Osteocyte (in vitro differentiated cells): ENCODE measurements at places on chromosomes 1 and 21.

DNA sequence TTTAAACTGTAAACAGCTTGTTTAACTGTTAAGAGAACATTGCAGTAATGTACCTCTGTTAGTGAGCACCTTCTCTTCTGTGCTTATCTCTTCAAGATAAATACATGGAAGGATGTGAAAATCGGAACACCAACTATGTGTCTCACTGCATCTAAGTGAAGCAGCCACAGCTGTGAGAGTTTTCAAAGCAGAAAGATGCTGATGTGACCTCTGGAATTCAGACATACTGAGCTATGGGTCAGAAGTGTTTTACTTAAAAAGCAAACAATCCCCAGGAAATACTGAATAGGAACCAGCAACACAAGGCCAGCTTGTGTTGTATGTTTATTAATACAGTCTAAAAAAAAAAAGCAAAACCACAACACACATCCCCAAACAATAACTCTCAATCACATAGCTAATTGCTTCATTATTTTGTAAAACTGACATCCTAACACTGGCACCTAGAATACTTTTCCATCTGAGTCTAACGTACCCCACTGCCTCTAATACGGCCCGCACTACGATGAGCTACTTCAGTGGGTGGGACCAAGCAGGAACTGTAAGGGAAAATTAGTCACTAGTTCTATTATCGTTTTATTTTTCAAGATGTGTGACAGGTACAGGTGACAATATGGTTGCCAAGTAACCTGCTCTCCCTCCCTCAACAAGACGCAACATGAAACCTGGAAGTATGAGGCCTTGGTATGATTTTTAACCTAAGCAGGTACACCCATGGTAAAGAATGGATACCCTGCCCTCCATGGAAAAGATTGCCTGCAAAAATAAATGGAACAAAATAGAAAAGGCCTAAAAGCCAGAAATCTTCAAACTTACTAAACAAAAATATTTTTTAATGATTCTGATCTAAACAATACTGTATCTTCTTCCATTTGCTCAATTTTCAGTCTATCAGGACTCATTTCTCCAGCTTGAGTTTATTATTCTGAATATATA, 13.9 kb downstream of the ERRFI1 start:
- DNase-seq = no peak

DNA sequence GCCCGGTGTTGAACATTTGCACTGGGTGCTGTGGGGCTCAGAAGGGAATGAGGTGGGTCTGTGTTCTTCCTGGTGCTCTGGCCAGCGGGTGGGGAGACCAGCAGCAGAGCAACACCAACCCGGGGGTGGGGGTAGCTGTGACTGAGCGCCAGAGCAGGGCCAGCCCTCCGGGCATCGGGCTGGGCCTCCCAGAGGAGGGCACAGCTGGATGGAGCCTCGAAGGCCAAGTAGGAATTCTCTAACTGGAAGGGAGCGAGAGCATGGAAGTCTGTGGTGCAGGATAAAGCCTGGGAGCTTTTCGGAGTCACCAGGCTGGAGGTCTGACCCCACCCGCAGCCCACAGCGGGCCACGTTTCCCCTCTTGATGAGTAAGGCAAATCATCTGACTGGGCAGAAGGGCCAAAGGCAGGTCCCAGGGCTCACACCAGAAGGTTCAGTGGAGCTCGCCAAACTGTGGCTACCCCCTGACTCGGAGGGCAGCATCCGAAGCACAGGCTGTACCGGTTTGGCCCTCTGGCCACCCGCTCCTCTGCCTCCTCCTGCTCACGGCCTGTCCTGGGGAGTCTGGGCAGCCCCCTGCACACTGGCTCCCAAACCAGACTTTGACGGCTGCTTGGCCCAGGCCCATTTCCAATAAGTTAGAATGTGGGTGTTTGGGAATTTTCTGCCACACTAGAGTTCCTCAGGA, 18.8 kb downstream of the SLC1A7 start:
- no peak for DNase-seq

GRCh38 chr1:162902416-162902815, 41.4 kb upstream of the CCDC190 start:
- DNase-seq = no peak

GRCh38 chr1:51784997-51785421, 93.5 kb downstream of the NRDC start:
- DNase-seq = no peak

- DNase-seq = no peak
Measured at GRCh38 chr1:166169182-166169581, 2.4 kb upstream of the FAM78B start.

- DNase-seq = no peak
Measured at GRCh38 chr21:38821248-38821647, 15.5 kb downstream of the ETS2 start.

DNA sequence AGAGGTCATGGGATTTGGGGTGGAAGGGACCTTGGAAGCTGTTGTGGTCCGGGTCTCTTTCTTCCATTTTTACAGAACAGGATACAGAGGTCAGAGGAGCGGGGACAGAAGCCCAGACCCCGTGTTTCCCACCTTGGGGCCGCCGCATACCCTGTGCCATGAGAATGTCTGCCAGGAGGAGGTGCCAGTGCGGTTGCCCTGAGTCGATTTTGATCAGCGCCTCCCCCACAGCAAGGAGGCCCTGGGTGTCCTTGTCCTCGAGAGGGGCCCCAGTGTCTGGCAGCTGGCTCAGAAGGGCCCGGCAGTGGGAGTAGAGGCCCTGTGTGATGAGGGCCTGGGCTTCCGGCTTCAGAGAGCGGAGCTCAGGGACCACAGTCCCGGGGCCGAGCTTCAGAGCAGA, 12.3 kb upstream of the MMEL1 start:
- DNase-seq = no peak

DNA sequence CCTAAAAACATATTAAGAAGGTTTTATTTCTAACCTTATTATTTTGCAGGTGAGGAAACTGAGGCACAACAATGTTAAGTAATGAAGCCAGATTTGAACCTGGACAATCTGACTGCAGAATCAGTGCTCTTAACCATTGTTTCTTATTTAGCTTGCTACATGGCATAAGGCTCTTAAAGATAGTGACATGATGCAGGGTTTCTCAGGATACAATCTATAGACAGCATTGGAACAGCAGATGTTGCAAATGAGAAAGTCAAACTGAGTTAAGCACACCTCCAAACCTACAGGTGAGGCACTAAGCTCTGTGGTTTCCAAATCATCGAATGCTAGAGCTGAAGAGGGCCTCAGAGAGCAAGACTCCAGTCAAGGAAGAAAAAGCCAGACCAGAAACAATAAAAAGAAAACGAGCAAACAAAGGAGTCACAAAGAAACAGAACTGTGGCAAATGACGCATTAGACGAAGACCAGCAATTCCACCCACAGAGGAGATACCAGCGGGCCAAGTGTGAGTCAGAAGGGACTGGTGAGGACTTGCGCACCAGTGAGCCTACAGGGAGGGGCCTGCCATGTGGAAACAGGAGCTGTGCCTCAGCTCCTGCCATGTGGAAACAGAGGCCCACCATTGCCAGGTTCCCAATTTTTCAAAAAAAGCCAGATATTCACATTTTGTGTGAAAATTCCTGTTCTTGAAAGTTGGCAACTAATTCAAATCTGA, 14.4 kb downstream of the CD58 start:
- DNase-seq = no peak

GRCh38 chr1:26690157-26690556, 5.7 kb upstream of the ARID1A start:
- no peak for DNase-seq
